ENCODE measurements at places on chromosomes 5 and 9.

GRCh38 chr5:173792781-173793547, 95.2 kb upstream of the CPEB4 start:
- DNase-seq, result no peak

- no peak for DNase-seq
These were observed 85.2 kb upstream of the SMIM23 start for GRCh38 chr5:171700318-171700912.

DNA sequence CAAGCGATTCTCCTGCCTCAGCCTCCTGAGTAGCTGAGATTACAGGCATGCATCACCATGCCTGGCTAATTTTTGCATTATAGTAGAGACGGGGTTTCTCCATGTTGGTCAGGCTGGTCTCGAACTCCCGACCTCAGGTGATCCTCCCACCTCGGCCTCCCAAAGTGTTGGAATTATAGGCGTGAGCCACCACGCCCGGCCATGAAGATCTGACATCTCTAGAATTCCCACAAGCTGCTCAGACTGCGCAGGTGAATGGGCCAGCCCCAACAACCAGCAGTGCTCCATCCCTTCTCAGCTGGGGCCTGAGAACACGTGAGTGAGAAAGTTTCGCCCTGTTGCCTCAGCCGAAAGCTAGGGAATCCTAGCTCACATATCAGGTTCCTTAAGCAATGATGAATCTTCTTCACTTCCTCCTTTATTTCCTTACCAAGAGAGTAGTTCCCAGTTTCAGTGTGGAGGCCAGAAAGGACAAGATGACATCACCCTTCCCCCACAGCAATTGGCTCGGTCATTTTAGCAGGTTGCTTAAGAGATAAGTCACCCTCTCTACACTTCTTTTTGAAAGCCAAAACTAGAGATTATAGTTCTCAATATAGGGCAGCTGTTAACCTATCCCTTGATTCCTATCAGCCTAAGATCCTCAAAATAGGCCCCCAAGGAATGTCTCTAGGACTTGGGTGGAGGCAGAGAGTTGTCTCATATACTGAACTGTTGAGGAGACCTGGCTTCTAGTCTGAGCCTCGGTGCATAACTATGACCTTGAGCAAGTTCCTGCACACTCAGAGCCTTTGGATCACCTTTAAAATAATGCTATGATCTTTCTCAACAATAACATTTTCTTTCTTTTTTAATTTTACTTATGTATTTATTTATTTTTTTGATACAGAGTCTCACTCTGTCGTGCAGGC, 23.9 kb upstream of the PPP2CA start:
- DNase-seq, result no peak

- no peak for DNase-seq
These were observed 198.8 kb downstream of the FRMD3 start for GRCh38 chr9:83339435-83339834.

DNA sequence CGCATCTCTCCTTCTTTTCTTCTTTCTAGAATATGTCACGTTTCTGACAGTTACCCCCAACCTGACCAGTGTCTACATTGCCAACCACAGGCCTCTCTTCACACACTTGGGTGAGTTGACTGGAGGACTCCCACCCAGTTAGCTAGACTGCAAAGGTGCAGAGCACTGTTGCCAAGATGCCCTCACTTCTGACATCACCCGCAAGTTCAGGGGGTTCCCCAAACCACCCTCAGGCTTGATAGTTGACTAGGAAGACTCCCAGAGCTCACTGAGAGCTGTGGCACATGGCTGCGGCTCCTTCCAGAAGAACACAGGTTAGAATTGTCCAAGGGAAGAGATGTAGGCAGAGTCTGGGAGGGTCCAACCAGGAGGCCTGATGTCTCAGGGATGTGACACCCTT, 17.2 kb downstream of the ADAMTS13 start:
- DNase-seq, result no peak

GRCh38 chr5:8906303-8906967, 639.4 kb downstream of the SEMA5A start:
- no peak for DNase-seq

DNA sequence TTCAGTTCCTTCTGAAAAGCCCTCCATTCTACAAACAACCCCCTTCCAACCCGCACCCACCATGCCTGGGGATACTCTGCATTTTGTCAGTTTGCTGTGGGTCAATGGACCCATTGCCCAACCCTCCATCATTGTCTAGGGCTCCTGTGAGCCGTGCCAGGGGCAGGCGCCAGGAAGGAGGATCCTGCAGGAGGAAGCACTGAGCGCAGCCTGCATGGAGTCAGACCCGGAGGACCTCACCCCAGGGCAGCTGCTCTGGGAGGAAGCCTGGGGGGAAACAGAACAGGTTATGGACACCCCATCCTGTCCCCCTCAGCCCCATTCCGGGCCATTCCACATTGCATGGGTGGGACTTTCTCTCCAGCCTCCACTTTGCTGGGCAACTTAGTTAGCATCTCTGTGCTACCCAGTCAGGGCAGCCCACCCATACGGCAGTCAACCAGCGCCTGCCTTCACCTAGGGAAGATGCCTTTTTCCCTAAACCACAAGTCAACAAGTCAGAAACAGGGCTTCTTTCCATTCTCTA, 48.6 kb upstream of the VDAC1 start:
- DNase-seq, result no peak

DNA sequence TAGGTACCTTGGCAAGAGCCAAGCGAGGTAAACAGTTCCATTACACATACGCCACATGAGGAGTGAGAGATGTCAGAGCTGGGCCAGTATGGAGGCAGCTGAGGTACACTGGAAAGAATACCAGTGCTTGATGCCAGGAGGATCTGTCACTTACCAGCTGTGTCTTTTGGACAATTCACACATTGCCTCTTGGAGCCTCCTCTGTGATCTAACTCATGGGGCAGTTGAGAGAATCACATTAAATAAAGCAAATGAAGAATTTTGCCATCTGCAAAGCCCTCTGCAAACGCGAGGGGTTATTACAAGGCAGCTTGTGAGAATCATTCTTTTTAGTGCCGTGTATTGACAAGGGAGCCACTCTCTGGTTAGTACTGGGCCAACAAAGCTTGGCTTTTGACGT, 429.7 kb upstream of the KLF4 start:
- DNase-seq, result no peak

GRCh38 chr9:88578121-88579049, 43.4 kb downstream of the NXNL2 start:
- peak; percentile 87 for DNase-seq

- DNase-seq, result no peak
These were observed 318.4 kb upstream of the PANK3 start for GRCh38 chr5:168897387-168898122.

- no peak for DNase-seq
These were observed 493.2 kb upstream of the KLF4 start for GRCh38 chr9:107982745-107983144.

- no peak for DNase-seq
These were observed 144.9 kb upstream of the POU5F2 start for GRCh38 chr5:93886098-93886806.

DNA sequence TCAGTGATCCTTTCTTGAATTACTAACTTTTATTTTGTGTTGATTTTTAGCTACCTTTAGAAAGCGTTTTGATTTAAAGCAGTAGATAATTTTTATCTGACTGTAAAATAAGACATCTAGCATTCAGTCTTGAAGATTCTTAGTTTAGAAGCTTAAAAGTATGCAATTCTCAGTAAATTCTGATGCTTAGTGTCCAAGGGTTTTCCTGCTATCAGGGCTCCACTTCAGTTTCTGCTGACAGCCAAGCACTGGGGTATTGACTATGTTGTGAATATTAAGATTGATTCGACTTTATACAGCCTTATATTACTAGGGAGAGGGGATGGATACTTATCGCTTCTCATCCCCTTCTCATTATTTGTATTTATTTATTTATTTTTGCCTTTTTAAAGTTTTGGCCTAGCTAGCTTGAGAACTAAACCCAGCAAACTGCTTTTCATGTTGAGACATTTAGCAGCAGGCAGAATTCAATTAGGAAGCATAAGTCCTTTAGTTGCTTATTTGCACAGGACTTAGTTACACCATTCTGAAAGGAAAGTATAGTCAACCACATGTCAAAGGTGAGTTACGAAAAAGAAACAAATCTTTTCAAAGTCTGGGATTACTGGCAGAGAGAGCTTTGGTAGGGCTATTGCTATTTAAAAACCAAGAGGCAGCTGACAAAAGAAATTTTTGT, 2.9 kb downstream of the PBX3 start:
- DNase-seq, result no peak

DNA sequence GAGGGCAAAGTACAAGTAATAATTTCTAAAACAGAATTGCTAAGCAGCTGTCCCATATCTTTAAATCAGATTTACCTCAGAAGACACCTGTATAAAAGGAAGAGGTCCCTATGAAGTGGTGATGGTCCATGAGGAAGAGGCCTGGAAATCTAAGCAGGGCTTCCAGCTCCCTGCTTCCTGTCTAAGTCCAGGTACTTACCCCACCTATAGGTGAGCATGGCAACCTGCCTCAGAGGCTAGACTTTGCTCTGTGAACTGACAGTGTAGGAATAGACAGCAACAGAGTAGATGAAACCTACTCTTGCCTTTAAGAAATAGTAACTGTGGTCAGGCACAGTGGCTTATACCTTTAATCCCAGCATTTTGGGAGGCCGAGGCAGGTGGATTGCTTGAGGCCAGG, 55.8 kb upstream of the ARRDC3 start:
- no peak for DNase-seq

- no peak for DNase-seq
These were observed 1.1 kb upstream of the PROB1 start for GRCh38 chr5:139395844-139396640.

- no peak for DNase-seq
These were observed 32.5 kb upstream of the N4BP3 start for GRCh38 chr5:178080618-178081410.

GRCh38 chr5:10564838-10565784, 1.2 kb downstream of the ANKRD33B start:
- no peak for DNase-seq

DNA sequence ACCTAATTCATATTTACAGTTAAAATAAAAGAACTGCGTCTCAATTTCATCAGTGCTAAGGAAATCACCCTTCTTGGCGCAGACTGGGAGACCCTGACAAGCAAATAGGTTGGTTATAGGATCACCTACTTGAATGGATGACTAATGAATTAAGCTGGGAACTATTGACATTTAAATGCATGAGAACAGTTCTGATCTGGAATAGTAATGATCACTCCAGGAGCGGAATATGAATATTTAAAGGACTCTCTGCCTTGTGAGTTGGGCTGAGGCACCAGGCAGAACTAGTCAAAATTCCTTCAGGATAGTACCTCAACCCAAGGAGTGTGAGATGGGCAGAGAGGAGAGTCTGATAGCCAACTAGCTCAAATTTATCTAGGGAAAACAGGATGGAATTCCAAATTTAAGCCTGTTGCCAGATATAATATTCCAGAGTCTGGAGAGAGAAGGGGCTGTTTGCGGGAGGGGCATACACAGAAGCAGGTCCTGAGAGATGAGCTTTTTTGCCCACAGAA, 364.4 kb downstream of the CSNK1G3 start:
- no peak for DNase-seq

DNA sequence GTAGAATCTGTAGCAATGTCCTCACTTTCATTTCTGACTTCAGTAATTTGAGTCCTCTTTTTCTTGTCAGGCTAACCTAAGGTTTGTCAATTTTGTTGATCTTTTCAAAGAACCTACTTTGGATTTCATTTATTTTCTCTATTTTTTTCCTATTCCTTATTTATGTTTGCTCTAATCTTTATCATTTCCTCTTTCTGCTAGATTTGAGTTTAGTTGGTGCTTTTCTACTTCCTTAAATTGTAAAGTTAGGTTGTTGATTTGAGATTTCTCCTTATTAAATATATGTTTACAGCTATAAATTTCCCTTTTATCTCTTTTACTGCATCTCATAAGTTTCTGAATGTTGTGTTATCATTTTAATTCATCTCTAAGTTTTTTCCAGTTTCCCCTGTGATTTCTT, 75.1 kb upstream of the FAM120A start:
- no peak for DNase-seq
